Testis (tissue), 5 donors: ENCODE measurements at places on chromosomes 6 and 20. TPM values are rescaled to one million over a fixed set of nuclear protein-coding genes. Genes with fewer than 3 reads are reported as not detected.
A peak's percentile ranks its signal among the peaks of the same experiment; 100 is the strongest.

The SCUBE3 gene
- 2.2 TPM for polyA plus RNA-seq

GRCh38 chr6:158999154-158999665, 792 bp downstream of the RSPH3 start:
- no peak for DNase-seq

- no peak for DNase-seq
Observed at GRCh38 chr6:161602359-161602758, 328.5 kb upstream of the AGPAT4 start.

DNA sequence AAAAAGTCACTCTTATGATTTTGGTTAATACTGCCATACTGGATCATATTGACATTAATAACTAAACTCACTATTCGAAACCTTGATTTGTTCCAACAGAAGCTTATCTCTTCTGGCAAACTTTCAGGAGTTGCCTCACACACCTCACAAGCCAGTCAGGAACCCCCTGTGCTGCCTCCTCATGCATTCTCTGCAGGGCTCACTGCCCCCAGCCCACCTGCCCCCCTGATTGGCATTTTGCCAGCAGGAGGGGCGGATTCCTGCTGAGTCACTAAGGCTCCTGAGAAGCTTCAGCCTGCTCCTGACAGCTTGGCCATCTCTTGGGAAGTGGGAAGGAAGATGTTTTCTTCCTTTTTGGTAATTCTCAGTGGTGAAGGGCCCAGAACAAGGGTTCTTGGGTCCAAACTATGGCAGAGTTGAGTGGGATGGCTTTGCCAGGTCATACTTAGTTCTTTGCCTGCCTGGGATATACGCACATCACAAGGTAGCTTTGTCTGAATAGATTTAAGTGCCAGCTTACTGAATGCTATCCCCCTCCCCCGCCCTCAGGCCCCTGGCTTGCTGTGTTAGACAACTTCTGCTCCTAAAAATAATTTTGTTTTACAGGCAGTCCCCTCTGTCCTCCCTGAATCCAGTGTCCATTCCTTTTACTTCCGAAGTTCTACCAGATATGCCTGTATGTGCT, 31.4 kb downstream of the SLC35F1 start:
- no peak for DNase-seq

The BTN1A1 gene
- polyA plus RNA-seq = 0.30 TPM

- no peak for DNase-seq
Observed at GRCh38 chr20:63177785-63178445, 38.0 kb downstream of the YTHDF1 start.

- DNase-seq = no peak
Observed at GRCh38 chr6:45634231-45634630, 256.5 kb upstream of the SUPT3H start.

- DNase-seq = no peak
Observed at GRCh38 chr20:33789109-33789857, 21.9 kb upstream of the CHMP4B start.

The FAM83D gene
- 10.1 TPM for polyA plus RNA-seq

DNA sequence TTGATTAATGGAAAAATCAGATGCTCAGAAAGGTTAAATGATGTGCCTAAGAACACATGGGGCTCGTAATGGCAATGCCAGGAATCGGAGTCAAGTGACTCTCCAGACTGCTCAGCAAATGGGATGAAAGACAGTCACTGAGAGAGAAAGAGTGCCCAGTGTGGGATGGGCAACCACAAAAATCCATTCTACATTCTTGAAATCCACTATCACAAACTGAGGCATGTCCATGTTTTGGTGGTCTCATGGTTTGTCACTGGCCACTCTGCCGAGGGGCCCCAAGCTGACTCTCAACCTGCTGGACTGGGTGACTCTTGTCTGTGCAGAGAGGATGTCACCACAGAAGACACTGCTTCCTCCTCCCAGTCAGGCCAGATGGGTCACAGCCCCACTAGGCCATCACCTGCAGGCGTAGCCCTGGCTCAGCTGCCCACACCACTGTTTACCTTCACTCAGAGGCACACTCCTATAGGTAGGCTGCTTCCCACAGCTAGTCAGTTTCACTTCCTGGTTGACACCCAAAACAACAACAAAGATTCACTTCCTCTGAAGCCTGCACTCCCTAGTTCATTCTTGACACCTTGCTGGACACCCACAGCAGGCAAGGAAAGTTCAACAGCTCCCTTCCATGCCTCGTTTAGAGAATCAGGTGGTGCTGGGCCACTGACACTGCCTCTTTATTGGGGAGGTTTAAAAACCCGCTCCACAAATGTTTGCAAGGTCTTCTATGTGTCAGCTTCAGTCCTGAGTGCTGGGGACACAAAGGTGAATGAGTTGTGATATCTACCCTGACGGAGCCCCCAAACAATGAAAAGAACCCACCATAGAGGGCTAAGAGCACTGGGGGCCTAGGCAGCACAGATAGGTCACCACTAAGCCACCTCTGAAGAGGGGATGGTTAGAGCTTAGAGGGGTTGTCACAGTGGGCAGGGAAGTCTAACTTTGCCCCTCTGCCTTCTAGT, 21.7 kb downstream of the MAP1LC3A start:
- peak; percentile 0 for DNase-seq

DNA sequence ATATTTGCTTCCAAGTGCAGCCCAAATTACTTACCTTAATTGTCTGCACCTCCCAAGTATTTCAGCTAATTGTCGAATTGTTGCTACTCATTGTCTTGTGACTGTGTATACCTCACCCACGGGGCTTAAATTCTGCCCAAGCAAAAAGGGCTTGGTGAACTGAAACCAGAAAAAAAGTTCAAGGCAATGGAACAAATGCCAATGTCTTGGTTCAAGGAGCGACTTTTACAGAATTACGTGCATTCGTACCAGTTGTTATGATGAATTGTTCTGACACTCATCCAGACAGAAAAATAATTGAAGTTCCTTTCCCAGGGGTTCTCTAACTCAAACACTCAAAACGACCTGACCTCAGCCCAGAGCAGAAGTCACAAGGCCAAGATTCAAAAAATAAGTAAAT, 13.9 kb upstream of the PXDC1 start:
- no peak for DNase-seq

- DNase-seq = peak; percentile 98
Observed at GRCh38 chr6:71420693-71421328, 132.2 kb downstream of the OGFRL1 start.
